Tracheal epithelial cell (primary cell): ENCODE measurements at places on chromosomes 7 and 10. TPM values are rescaled to one million over a fixed set of nuclear protein-coding genes. Genes with fewer than 3 reads are reported as not detected.

SPDYE5 gene
- not detected in 2 replicates for total RNA-seq

JCAD gene
- 0.21 and 0.48 TPM in 2 replicates for total RNA-seq

PHYHIPL gene
- under 0.01 TPM in 1 of 2 replicates, not detected in the other for total RNA-seq

SFMBT2 gene
- under 0.01 TPM in 2 replicates for total RNA-seq

ANLN gene
- total RNA-seq = 2.3 and 8.2 TPM in 2 replicates

PPP2R2D gene
- 37.1 and 43.1 TPM in 2 replicates for total RNA-seq

PDE1C gene
- under 0.01 and 1.2 TPM in 2 replicates for total RNA-seq

TMEM184A gene
- 8.2 and 24.9 TPM in 2 replicates for total RNA-seq

SYT15 gene
- total RNA-seq = not detected in 2 replicates

HMX3 gene
- not detected in 2 replicates for total RNA-seq
